ENCODE measurements at places on chromosomes 3 and 15.
A peak's percentile ranks its signal among the peaks of the same experiment; 100 is the strongest.

DNA sequence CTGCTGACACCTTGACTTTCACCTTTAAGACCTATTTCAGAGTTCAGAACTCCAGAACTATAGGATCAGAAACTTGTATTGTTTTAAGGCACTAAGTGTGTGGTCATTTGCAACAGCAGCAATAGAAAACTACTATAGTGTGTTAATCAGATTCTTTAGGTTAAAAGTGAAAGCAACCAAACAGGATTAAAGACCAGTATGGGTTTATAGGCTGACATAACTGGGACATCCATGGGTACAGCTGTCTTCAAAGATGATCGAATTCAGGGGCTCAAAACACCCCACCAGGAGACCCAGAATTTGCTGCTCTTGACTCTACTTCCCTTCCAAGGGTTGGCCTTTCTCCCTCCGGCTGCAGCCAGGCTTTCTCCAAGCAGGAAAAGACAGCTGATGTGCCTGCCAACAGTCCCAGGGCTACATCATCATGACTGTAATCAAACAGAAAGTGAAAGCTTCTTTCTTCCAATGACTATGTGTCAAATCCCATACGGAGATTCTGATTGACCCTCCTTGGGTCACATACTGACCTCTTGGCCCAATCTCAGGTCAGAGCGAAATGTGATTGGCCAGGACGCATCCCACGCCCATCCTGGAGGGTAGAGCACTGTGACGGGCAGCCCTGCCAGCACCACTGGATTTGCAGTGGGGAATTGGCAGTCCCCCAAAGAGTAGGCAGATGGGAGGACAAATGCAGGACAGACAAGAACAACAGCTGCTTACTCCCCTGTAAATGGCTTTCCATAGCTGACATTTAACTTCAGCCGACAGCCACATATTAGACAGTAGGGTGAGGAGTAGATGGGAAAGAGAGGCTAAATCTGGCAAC lies 51.4 kb upstream of the RNF7 start:
- DNase-seq = no peak

DNA sequence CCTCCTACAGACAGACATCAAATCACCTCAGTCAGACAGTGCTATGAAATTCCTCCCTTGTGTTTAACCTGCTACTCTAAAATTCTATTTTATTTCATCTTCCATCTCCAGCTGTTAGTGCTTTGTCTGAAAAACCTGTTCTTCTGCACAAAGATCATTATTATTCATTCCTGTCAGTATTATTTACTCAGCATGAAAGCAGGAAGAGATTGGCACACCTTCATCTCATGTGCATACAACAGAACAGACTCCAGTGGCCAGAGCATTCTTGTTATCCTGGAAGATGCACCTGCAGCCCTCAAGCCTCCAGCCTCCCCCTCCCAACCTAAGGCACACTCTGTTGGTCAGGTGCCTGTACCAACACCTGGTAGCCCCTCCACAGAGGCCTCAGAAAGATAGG lies 1.8 kb upstream of the ROPN1B start:
- peak; percentile 95 for DNase-seq

- peak; percentile 73 for DNase-seq
These were observed 644 bp upstream of the NGLY1 start for GRCh38 chr3:25783661-25784512.

DNA sequence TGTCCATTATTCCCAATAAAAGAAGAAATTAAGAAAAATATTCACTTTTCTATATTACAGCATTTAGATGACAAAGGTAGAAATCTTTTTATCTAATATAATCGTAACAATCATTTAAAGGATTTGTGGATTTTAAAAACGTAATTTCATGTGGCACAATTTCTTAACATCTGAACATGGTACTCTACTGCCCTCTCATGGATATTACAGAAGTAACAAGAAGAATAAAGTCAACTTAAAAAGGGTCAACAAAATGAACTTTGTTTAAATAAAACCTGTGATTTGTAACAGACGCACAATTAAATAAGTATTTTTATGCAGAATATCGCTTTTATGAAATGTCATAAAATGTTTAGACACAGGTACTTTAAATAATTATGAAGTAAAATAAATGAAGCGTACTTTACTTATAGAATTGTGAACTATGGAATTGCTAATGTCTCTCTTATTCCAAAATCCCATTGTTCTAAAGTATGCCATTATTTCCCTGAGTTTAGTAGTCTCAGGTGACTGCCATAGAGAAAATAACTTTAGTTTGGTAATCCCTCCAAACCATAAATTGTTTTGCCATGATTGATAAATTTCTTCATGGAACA lies 366.8 kb upstream of the ZNF385D start:
- peak; percentile 15 for DNase-seq

DNA sequence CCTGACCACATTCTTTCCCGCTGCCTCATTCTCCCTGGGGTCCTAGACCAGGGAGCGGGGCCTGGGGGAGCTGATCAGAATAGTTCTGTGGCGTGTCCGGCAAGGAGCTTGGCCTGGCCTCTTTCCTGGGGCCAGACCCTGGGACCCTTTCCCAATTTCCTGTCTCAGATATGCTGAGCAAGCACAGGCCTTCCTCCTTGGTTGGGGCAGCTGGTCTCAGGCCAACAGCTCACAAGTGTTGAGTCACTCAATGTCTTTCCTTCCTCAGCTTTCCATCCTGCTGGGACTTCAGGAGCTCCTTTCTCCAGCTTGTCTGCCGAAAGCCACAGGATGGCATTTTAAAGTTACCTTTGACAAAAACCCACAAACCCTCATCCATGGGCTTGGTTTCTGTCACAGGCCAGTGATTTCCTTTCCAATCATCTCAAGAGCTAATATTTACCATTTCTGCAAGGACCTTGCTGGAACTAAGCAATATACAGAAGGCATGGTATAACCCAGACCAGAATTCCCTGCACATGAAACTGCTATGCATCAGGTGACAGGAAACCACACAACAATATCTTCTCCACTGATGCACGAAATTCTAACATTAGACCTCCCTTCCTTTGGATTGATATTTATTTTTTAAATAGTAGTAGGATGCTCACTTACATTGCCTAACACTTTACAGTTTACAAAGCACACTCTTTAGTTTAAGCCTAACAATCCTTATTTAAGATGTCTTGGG lies 19.5 kb upstream of the TIMP4 start:
- no peak for DNase-seq

DNA sequence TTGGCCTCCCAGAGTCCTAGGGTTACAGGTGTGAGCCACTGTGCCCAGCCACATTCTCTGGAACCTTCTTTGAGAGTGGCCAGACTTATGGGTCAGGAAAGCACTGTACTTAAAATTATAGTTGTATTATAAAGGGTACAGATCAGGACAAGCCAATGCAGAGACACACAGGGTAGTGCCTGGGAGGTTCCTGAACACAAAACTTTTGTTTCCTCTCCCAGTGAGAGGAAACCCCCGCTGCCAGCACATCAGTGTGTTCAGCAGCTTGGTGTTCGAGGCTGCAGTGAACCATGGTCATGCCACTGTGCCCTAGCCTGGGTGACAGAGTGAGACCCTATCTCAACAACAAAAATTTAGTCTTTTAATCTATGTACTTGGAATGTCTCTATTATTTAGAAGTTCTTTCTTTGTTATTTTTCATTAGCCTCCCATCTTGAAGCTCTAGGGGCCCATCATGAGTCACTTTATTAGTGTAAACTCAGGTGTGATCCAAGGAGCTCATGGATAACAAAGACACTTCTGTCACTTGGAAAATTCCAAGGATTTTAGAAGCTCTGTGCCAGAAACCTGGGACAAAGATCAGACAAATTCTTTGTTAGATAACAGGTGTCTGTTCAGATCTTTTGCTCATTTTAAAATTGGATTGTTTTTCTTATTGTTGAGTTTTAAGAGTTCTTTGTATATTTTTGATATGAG lies 7.8 kb downstream of the BLOC1S6 start:
- DNase-seq = no peak

- DNase-seq = no peak
These were observed 267.0 kb downstream of the PTPRG start for GRCh38 chr3:61828184-61828874.

DNA sequence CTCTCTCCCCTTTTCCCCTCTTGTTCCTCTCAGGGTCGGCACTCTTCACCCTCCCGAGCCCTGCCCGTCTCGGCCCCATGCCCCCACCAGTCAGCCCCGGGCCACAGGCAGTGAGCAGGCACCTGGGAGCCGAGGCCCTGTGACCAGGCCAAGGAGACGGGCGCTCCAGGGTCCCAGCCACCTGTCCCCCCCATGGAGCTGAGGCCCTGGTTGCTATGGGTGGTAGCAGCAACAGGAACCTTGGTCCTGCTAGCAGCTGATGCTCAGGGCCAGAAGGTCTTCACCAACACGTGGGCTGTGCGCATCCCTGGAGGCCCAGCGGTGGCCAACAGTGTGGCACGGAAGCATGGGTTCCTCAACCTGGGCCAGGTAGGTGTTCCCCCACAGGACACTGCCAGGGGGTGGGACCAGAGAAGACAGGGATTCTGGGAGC lies 7.2 kb downstream of the FURIN start:
- no peak for DNase-seq

DNA sequence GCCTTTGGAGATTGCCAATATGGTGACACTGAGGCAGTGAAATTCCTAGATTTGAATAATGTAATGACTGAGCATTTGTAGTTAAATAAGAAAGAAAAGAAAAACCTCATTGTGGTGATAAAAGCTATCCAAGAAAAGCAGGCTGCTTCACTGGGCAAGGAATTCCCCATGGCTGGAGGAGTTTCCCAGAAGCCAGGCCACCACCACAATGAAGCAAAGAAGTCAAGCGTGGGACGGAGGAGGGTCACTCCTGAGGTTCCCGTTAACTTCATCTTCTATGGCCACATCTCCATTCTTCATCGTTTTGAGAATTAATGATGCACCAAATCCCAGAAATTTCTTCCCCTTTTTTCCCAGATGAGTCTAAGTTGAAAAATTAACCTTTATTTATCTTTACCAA lies 185.8 kb upstream of the BCL6 start:
- DNase-seq = no peak

DNA sequence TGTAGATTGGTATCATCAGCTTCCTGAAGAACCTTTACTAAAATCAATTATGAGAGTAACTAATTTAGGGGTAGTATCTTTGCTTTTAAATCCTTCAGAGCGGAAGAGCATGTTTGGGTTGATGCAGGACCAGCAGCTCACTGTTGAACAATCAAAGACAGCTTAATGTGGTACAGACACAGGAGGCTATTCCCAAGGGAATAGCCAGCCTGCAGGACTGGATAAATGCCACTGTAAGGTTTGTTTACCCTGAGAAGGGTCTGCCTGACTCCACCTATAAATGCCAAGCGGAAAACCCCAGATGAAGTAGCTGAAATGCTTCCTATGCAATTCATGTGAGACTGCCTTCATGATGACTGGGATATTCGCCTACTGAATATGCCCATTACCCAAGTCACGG lies 16.0 kb upstream of the STAC start:
- DNase-seq = no peak

DNA sequence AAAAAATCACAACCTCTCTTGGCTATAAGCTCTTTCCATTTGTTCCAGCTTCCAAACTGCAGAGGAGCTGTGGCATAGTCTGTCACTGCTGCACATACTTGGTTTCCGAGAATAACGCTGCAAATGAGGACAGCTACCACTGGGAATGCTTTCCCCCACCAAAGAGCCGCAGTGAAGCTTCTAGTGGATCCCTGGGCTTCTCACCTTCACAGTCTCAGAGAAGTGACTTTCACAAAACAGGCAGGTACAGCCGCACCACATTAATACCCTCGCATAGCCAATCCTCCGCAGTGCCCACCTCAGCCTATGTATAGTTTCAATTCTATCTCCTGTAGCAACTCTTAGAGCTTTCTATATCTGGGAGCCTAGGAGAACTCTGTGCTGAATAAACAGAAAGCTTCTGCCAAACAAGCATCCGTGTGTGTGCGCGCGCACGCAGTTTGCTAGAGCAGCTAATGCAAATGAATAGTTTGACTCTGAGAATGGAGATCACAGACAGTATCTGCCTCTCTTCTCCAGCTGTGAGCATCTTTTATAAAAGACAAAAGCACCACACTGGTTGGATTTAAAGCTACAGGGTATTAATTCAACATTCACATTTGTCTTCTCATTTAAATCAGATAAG lies 81.9 kb upstream of the PLXND1 start:
- peak; percentile 94 for DNase-seq

GRCh38 chr3:160003520-160004128 lies 15.0 kb downstream of the IL12A start:
- DNase-seq = peak; percentile 73

DNA sequence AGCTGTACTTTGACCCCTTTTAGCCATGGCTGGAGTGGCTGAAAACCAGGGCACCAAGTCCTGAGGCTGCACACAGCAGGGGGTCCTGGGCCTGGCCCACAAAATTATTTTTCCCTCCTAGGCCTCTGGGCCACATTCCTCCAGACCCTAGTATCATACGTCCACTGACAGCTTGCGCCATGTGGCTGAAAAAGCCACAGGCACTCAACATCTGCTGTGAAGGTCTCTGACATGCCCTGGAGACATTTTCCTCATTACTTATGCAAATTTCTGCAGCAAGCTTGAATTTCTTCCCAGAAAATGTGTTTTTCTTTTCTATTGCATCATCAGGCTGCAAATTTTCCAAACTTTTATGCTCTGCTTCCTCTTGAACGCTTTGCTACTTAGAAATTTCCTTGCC lies 239.0 kb downstream of the SQOR start:
- DNase-seq = no peak

GRCh38 chr3:30511524-30512251 lies 94.7 kb upstream of the TGFBR2 start:
- no peak for DNase-seq

Data from NCI-H146 (cell line).